Aorta (tissue), 5 donors: ENCODE measurements at places on chromosomes 5 and 9. TPM values are rescaled to one million over a fixed set of nuclear protein-coding genes. Genes with fewer than 3 reads are reported as not detected.

GRCh38 chr9:136807281-136808074 lies at the start of gene RABL6:
TSS of gene RABL6 (plus strand) at chr9:136807948. CDS start at chr9:136808197, 249 bp downstream.
- peak; percentile 86 for DNase-seq

DNA sequence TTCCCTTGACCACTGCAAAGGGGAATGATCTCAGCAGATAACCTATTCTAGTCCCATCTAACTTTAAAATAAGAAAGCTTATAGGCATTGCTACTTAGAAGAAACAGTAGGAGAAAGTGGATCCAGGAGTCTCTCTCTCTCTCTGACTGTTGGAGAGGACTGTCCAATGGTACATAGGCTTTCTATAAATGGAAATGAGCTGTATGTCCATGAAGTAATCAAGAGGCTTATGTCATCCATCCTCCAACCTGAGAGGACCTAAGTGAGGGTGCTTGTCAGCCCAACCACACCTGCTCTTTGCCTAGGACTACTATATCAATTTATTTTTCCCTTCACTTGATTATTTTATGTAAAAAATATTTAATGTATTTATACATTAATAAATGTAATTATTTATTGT lies 172.3 kb downstream of the PAPPA start:
- DNase-seq, result no peak

DNA sequence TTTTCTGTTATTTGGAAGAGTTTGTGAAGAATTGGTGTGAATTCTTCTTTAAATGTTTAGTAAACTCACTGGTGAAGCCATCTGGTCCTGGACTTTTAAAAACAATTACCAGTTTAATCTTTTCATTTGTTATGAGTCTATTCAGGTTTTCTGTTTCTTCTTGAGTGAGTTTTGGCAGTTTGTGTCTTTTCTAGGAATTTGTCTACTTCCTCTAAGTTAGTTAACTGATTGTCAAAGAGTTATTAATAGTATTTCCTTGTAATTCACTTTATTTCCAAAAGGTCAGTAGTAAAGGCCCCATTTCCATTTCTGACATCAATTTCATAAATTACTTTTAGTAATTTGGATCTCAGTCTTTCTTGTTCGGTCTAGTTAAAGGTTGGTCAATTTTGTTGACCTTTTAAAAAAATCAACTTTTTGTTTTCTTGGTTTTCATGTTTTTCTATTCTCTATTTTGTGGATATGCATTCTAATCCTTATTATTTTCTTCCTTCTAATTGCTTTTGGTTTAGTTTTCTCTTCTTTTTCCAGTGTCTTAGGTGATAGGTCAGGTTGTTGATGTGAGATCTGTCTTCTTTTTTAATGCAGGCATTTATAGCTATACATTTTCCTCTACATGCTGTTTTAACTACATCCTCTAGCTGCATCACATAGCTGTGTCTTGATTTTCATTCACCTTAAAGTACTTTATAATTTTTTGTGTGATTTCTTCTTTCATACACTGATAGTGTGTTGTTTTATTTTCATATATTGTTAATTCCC lies 7.3 kb upstream of the SMIM3 start:
- DNase-seq, result no peak

- peak; percentile 73 for DNase-seq
These were observed 39.3 kb upstream of the ORM1 start for GRCh38 chr9:114283551-114284111.

DNA sequence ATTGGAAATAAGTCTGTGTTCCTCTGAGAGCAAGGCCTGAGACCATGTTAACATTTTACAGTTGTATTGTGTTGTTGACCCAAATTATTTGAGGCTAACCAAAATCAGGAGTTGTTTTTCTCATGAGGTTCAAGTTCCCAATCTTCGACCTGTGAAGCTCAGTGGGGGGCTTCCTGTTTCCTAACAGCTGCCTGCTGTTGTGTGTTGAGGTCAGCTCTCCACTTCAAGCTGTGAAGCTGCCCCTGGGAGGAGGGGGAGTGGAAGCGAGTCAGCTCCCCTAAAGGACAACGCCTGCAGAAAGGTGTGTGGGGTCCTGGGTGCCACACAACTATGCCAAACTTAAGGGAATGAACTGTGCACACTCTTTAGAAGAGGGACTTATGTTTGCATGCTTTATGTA lies 295.5 kb downstream of the IRX1 start:
- no peak for DNase-seq

The ZNF366 gene
- polyA plus RNA-seq, result not detected
